Stimulated activated naive CD4-positive, alpha-beta T cell (primary cell): ENCODE measurements at places on chromosomes 4 and X.

- DNase-seq = no peak
These were observed 622.7 kb downstream of the RAPGEF2 start for GRCh38 chr4:159725571-159725970.

GRCh38 chrX:85963736-85964135 is 83.6 kb downstream of the CHM start:
- no peak for DNase-seq

DNA sequence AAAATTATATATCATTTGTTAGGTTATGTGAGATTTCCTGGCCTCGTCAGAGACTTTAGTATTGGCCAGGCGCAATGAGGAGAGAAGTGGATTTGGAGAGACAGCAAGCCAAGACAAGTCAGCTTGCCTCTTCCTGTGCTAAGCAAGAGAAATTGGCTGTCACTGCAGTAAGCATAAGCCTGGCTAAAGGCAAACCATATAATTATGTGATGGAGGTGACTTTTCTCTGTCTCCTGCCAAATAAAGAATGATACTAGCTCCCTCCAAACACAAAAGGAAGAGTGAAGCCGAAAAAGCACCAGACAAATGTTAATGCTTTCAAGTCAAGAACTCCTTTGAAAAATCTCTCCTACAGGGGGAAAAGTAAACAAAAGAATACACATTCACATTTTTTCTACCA is 2246.0 kb downstream of the ARAP2 start:
- no peak for DNase-seq

- DNase-seq = no peak
These were observed 16.0 kb downstream of the ATP5ME start for GRCh38 chr4:657834-658667.

DNA sequence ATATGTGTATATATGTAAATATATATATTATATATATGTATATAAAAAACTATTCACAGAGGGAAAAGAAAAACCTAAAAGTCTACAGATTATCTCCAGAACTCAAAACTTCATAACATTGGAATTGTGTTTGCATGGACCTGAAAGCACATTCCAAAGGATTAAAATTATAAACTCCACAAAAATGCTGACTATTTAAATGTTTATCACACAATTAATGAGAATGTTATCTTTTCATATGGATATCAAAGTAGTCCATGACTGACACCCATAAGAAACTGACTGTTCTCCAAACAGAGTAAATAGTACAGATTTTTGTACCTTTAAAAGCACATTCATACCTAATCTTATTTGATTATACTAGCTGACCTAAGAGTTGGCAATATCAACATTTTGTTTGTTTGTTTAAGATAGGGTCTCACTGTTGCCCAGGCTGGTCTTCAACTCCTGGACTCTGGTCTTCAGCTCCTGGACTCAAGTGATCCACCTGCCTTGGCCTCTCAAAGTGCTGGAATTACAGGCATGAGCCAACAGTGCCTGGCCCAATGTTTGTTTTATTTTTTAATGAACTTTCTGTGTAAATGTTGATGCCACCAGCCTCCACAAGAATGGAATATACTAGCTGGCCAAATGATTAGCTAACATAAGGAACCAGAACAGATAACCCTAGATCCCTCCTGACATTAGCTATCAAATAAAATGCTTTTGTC is 50.0 kb downstream of the SLC39A8 start:
- no peak for DNase-seq

DNA sequence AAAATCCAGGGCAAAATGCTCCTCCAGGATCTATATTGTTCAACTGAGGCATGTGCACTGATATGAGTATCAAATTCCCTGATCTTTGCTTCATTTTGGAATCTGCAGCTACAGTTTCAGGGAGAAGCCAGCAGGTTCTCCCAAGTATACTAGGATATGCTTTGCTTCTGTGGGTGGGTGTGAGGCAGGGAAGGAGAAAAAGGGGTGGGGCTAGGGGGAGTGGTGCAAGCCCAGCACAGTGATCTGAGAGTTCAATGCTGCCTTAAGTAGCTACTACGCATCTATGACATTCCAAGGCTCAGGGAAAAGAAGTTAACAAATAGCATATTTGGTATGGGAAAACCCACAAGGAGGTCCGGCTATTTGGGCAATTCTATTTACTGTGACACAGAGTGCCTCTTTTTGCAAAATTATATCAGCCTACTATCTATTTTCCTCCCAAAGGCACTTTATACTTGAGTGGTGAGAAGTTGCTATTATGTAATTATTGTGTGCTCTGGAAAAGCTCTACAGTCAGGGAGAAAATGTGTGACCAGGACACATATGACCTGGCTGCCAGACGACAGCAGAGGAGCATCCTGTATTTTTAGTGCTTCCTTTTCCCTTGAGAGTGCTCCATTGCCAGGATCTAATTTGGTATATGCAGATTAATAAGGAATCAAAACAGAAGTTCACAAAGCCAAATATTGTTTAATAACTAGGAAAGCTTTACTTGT is 162.0 kb downstream of the RNF150 start:
- no peak for DNase-seq
